Type B pancreatic cell (in vitro differentiated cells): ENCODE measurements at places on chromosomes 12 and 14.

DNA sequence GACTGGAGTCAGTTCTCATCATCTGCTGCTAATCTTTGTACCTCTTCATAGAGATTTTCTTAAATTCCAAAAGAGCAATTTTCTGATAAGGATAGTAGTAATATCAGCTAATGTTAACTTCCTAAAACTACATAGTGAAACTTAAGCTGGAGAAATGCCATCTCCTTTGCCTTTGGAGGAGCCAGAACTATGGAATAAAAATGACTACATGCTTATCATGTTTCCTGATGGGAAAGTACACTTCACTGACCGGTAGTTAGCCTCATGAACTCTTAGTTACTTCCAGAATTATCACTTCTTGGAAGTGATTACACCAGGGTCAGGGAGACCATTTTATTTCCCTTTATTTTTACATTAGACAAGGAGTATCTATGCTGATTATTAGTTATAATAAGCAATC lies 1222.1 kb upstream of the TMEM132C start:
- DNase-seq, result no peak

DNA sequence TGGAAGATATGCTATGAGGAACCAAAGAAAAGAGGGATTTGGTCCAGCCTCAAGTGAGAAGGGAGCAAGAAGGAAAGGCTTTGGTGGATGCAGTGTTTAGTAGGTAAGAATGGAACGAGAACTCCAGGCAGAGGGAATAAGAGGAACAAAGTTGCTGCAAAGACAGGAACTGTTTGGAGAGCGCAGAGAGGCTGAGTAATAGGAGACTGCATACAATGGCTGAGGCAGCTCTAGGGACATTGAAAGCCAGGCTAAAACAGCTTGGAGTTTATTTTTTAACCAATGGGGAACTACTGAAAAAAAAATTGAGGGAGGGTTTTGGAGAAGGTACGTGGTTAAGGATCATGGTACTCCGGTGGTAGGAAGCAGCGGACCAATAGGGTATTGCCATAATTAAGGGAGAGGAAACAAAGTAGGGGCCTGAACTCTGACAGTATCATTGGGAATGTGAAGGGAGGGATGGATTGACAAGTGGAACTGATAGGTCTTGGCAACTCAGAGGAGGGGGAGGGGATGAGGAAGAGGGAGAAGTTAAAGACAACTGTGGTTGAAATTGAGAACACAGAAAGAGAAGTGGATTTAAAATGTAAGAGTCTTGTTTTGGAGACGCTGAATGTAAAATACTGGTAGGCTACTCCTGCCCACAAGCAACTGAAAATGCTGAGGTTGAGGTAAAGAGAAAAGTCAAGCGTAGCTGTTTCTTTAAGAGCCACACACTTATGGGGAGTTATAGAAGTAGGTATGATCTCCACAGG lies 4.8 kb downstream of the ASCL4 start:
- no peak for DNase-seq

GRCh38 chr12:131380965-131381705 lies 329.8 kb upstream of the SFSWAP start:
- no peak for DNase-seq

DNA sequence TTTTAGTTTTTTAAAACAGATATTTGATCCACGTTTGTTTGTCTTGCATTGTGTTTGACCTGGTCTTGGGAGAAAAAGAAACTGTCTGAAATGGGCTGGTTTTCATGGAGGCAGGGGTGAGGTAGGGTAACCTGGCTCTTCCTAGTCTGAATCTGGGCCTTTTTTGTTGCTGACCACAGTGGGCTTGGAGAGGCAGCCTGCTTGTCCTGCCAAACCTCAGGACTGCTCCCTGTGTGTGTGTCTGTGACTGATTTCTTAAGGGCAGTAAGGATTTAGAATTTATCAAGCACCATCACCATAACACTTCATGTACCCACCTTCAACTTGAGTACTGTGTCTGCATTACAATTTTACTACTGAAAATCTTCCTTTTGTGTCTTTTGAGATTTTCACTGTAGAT lies 28.5 kb downstream of the DAAM1 start:
- no peak for DNase-seq

GRCh38 chr14:77654001-77654441 lies 37.6 kb upstream of the SPTLC2 start:
- DNase-seq, result no peak

DNA sequence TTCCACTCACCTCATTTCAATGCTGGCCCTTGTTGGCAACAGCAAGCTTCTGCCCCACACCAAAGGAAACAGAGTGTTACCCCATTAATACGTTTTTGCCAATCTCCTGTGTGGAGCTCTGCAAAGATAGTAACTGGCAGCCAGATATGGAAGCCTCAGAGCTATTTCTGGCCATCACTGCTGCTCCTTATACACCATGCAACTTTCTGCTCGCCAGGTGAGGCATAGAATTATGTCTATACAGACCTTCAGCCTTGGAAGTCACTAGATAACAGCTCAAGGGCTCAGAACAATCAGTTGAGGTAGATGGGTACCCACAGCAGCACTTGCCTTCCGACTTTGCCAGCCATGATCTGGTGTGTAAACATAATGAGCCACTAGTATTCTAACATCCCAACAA lies 214.8 kb upstream of the ALG10B start:
- no peak for DNase-seq

DNA sequence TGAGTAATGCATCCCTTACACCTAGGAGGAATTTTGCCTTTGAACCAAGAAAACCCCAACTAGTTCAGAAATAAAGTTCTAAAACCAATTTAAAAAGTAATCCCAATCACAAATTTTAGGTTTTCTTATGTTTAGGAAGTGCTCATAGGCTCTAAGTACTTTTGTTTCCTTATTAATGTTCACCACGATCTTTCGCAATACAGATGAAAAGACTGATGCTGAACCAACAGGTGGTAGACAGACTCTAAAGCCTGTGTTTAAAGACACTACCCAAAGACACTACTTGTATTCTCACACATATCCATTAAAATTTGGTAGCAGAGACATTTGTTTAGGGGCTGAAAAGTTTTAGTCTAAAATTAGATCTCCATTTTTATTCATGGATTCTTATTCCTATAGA lies 10.6 kb upstream of the PHLDA1 start:
- no peak for DNase-seq

DNA sequence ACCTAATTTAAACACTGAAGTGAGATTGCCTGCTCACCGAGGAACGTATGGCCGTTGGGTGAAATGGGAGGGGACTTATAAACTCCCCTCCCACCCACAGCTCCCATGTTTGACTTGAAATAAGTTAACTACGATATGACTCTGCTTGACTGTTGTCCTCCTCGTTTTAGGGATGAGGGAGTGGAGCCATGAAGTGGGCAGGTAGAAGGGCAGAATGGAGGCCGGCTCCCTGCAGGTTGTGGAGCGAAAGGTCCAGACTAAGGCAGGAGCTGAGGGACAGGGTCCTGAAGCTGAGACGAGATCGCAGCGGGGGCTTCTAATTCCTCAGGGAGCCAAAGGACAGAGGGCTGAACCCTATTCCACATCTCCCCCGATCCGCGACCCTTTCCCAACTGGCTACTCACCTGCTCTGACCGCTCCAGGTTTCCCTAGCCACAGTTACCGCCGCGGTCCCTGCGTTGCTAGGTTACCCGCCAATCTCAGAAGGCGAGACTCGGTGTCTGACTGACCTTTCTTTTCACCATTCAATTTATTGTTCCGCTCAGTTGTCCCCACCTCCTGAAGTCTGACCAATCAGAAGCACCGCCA lies 577 bp upstream of the TPCN1 start:
- no peak for DNase-seq

- DNase-seq, result no peak
These were observed 35.5 kb upstream of the PPFIBP1 start for GRCh38 chr12:27488479-27488878.

GRCh38 chr12:6340745-6341416 lies 995 bp downstream of the TNFRSF1A start:
- DNase-seq, result no peak

GRCh38 chr14:102514987-102515733 lies 5.6 kb upstream of the ANKRD9 start:
- DNase-seq, result no peak

- DNase-seq, result no peak
These were observed 98.3 kb downstream of the RTN1 start for GRCh38 chr14:59772233-59772632.

DNA sequence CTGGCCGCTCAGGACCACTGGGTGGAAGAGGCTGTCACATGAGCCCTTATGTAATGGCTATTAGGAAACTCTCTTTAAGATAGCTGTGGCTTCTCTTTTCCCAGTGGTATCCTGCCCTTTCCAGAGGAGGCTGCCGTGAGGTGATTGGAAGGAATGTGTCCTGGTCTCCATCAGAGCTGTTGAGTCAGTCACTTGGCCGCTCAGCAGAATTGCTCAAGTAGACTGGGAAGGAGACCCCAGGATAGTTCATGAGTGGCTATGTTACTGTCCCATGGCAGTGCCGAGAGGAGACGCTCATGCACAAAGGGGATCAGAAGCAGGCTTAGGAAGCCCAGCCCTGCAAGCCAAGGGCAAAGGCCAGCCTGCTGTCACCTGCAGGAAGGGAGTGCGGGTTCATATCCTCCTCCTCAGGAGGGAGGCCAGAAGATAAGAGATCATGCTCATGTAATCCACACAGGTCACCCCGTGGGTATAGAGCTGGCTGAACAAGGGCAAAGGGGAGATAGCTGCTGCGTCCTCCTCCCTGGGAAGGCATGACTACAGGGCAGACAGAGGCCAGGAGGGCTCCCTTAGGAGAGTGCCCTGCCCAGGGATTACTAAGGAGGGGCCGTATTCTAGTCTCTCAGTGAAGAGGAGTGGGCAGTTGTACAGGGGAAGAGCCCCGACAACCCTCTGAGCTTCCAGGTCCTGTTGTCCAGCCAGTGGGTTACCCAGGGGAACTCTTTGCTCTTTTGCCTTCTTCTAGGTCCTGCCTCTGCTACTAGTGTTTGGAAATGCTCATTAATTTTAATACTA lies 137.0 kb upstream of the MAX start:
- DNase-seq, result no peak

DNA sequence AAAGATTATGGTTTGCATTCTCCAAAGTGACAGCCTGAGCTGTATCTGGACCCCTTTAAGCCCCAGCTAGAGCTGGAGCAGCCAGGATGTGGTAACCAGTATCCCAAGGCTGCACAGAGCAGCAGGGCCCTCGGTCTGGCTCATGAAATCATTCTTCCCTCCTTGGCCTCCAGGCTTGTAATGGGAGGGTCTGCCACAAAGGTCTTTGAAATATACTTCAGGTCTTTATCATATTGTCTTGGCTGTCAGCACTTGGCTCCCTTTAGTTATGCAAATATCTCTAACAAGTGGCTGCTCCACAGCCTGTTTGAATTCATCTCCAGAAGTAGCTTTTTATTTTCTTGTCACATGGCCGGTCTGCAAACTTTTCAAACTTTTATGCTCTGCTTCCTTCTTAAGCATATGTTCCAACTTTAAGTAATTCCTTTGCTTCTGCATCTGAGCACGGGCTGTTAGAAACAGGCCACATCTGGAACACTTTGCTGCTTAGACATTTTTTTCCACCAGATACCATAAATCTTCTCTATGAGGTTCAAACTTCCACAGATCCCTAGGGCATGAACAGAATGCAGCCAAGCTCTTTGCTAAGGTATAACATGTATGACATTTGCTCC lies 663.4 kb upstream of the MIS18BP1 start:
- DNase-seq, result no peak

DNA sequence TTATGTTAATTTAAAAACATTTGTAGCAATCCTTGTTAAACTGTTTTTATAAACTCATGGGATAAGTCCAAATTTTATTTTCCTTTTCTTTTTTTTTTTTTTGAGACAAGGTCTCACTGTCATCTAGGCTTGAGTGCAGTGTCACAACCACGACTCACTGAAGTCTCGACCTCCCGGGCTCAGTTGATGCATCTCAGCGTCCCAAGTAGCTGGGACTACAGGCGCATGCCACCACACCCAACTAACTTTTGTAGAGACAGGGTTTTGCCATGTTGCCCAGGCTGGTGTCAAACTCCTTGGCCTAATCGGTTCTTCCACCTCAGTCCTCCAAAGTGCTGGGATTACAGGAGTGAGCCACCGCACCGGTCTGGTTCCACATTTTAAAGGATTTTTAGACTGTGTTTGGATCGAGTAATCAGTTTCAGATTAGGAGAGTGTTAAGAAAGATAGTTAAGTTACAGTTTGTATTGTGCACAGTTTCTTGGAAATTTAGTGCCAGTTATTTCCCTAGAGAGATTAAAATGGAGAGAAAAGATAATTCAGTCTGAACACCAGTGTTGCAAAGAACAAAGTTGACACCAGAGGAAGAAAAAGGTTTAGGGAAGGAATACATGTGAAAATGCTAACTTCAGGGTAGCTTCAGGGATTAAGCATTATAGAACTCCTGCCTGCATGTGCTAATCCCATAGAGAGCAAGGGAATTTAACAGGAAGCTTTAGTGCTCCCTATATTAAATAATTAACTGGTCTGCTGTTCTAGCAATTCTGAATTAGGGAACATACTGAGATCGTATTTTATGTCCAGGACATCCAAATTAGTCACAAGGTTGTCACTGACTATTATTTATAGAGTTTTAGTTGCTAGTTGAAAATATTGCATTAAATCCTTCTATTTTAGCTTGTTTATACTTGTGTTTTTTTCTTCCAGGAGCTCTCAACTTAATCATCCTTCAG lies 10.1 kb downstream of the RAP1B start:
- DNase-seq, result no peak

DNA sequence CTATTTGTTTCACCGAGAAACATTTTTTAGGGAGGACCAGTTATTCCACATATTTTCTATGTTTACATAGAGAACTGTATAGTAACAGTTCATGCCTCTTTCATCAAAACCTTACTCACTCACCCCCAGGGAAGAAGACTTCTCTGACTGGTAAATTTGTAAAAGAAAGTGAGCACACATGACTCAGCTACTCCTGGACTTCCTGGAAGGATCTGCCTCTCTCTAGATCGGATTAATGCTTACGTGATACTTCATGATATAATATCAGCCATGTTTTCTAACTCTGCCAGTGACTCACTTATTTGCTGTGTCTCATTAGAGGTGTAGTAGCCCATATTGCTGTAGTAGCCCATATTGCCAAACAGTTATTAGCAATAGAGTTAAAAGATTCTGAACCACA lies 494.3 kb upstream of the ATXN7L3B start:
- DNase-seq, result no peak

- DNase-seq, result no peak
These were observed 20.5 kb upstream of the PTPRB start for GRCh38 chr12:70657616-70658286.

DNA sequence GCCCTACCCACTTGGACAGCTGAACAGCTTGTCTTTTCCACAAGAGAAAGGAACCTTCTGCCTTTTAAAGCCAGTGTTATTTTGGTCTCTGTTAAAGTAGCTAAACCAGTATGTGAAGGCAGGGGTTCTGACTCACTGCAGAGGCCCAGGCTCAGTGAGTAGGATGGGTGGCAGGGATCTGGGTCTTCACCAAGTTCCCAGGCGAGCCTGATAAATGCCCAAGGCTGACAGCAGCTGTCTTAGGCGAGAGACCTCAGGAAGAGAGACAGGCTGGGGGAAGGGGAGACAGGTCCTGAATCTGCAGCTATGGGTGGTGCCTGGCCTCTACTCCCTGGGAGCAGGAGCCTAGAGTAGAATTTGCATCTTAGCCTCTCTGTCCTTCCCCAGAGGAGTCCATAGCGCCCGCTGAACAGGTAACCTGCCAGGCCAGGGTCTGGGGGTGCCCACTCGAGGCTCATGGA lies 18.1 kb upstream of the KIF26A start:
- DNase-seq, result no peak
